Kidney glomerular epithelial cell (primary cell): ENCODE measurements at places on chromosomes 1 and 21.

- DNase-seq: no peak
Measured at GRCh38 chr1:116302281-116302680, 70.8 kb upstream of the ATP1A1 start.

DNA sequence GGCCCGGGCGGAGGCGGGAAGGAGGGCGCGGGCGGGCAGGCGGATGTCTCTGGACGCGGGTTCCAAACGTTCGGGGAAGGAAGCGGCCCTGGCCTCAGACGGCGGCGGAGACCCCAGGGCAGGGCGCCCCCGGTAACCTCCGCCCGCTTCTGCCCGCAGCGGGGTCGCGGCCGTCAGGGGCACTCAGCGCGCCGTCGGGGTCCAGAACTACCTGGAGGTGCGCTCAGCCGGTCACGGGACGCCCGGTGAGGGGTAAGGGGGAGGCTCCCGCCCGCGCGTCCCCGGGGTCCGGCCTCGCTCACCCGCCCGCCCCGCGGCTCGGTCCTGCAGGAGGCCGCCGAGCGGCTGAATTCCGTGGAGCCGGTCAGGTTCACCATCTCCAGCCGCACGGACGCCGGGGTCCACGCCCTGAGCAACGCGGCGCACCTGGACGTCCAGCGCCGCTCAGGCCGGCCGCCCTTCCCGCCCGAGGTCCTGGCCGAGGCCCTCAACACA is 406 bp downstream of the PUSL1 start:
- no peak for DNase-seq

GRCh38 chr1:196594700-196595099 is 13.5 kb downstream of the KCNT2 start:
- DNase-seq: no peak

GRCh38 chr1:217018648-217019047 is 295.4 kb upstream of the ESRRG start:
- no peak for DNase-seq

- peak; percentile 46 for DNase-seq
Measured at GRCh38 chr1:53860967-53861411, 22.9 kb upstream of the NDC1 start.

DNA sequence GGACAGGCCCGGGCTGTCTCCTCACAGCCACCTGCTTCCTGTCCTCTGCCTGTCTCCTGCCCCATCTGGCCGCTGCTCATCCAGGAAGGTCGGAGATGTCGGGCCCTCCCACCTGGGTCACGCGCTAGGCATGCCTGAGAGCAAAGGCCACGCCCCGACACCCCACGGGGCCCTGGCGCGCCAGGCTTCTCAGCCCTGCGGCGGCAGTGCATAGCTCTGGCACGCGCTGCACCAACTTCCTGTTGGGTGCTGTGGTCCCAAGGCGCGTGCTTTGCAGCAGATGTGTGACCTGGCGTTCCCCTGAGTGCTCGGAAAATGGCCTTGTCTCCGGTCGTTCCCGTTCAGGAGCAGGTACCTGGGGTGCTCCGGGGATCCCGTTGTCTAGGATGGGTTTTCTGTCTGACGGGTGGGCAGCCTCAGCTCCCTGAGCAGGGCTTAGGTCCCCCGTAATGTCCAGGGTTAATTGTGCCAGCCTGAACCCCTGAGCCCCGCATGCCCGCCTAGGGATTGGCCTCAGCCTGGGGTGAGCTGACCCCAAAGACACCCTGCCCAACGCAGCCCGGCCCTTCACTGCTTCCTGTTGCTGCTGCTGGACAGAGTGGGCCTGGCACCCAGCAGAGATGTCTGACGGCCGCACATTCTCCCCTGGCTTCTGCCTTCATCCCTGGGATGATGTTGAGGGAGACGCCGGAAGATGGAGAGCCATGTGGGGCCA is 19.4 kb upstream of the KCNAB2 start:
- peak; percentile 1 for DNase-seq

DNA sequence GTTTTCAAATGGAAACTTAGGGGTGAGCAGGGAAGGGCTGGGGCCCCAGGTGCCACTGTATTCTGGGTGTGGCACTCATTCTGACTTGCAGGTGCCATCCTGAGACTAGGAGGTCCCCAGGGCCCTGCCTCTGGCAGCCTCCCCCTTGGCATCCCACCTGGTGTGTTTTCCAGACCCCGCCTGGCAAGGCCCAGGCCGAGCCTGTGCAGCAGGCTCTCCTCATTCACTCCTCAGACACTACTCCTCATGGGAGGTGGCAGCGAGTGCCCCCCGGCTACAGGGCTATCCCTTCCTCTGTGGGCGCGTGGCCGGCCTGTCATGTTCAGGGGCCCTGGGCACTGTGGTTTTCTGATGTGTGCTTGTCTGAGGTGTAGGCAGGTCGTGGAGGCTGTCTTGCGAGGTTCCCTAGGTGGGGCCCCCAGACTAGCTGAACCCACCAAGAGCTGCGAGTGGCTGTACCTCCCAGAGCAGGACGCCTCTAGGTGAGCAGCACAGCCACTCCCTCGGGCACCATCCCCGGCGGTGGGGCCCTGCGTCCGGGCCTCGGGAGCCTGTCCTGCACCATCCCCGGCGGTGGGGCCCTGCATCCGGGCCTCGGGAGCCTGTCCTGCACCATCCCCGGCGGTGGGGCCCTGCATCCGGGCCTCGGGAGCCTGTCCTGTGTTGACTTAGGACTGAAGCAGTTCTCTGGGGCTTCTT is 13.2 kb downstream of the SLX9 start:
- DNase-seq: no peak

DNA sequence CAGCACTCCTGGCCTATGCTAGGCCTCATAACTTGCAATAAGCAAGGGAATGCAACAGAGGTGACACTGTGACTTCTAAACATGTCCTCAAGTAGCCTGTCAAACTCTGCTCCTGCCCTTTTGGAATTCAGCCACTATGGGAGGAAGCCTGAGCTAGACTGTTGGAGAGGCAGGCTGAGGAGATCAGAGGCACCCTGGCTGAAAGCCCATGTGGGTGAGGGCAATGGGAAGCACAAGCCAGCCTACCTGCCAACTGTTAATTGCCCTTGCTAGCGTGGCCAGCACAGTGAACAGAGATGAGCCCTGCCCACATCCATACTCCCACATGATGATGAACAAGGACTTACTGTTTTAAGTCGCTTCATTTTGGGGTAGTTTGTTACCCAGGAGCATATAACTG is 17.7 kb downstream of the GNB1 start:
- DNase-seq: no peak

- no peak for DNase-seq
Measured at GRCh38 chr1:56830052-56830451, 10.8 kb upstream of the FYB2 start.

- no peak for DNase-seq
Measured at GRCh38 chr1:101526813-101527212, 290.0 kb downstream of the S1PR1 start.

DNA sequence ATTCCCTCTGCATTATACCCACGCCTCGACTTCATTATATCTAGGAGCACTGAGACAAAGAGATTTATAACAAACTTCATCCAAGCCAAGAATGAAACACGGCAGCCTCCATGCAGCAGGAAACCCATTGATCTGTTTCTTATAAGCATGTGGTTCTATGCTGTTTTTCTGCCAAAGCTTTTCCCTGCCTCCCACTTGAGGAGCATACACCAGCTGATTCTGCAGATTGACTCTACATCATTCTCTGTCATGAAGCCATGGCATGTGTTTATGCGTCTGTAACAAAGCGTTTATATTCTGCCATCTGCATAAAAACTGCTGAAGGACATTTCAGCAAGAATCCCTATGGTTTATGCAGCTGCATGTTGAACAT is 102.0 kb downstream of the CYYR1 start:
- no peak for DNase-seq

- DNase-seq: no peak
Measured at GRCh38 chr1:205424901-205425600, 3.2 kb upstream of the LEMD1 start.

- no peak for DNase-seq
Measured at GRCh38 chr1:26744075-26744959, 43.4 kb upstream of the PIGV start.

- DNase-seq: no peak
Measured at GRCh38 chr1:167345386-167345733, 124.7 kb downstream of the POU2F1 start.

- no peak for DNase-seq
Measured at GRCh38 chr1:48920851-48921250, 144.2 kb upstream of the BEND5 start.

GRCh38 chr1:114353262-114353661 is 157.7 kb downstream of the TRIM33 start:
- DNase-seq: peak; percentile 25

GRCh38 chr1:232709386-232709785 is 79.5 kb upstream of the SIPA1L2 start:
- DNase-seq: peak; percentile 47

GRCh38 chr1:77473690-77474089 is 191.9 kb downstream of the AK5 start:
- peak; percentile 33 for DNase-seq

DNA sequence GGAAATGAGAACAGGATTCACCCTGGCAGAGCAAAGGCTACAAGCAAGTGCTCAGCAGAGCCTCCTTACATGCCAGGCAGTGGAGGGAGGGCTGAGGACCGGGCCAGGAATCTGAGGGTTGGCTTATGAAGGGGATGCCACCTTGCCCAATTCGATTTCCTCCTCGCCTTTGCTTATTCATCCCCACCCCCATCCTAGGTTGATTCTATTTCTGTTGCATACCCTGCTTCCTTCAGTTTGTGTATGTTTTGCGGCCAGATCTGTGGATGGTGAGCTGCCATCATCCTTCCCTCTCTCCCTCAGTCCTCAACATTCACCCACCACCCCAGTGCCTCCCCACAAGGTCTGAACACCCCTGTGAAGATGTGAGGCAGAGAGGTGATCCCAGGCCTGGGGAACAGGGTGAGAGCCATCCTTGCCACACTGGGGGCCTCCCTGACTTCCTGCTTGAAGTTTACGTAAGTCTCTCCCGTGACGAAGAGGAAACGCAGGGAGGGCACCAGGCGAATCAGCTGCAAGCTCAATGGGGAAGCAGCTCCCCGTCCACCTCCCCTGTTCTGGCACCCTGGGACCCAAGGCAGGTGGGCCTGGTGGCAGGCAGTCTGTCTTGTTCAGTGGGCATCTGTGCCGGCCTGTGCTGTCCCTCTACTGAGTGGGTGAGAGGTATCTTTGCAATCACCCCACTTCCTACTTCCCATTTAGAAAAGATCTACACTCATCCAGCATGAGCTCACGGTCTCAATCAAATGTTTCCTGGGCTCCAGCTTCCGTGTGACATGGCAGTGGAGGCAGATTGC is 50.6 kb upstream of the CNTN2 start:
- no peak for DNase-seq

DNA sequence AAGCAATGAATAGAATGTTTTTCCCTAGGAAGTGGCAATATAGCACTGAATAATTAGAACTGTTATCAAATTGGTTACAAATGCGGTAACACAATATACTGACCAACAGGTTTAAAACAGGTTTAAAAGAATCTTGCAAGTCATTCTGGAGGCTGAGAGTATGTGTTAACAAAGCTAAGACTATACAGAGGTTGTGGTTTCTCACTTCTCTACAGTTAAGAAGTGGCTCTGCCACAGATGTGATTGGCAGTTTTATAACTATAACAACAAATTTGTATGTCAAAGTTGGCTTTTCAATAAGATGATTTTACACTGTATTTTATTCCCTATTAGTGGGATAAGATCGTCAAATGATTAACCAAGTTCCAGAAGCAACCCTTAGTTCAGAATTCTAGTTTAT is 7.1 kb downstream of the ANGEL2 start:
- no peak for DNase-seq

DNA sequence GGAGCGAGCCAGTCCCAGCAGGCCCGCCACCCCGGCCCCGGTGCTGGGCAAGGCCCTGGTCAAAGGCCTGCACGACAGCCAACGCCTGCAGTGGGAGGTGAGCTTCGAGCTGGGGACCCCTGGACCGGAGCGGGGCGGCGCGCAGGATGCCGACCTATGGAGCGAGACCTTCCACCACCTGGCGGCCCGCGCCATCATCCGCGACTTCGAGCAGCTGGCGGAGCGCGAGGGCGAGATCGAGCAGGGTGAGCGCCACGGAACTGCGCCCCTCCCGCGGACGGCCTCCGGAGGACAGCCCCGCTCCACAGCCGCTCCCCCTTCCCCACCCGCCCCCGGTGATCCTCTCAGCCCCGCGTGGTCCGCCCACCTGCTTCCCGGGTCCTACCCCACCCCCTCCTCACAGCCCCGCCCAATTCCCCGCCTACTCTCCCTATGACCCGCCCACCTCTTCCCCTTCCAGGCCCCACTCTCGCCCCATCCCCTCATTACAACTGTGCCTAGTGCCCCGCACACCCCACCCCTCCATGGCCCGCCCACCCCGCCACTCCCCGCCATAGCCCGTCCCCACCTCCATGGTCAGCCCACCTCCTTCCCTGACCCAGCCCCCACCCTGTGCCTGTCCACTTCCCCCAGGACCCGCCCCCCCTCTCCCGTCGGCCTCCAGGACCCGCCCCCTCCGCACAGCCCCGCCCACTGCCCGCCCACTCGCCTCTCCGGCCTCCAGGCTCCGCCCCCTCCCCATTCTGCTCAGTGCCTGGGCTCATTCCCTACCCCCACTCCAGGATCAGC is 52.7 kb downstream of the VWA5B1 start:
- DNase-seq: no peak

GRCh38 chr1:209601809-209602657 is 18.5 kb downstream of the CAMK1G start:
- peak; percentile 61 for DNase-seq

GRCh38 chr1:226575436-226575720 is 26.8 kb downstream of the STUM start:
- no peak for DNase-seq

DNA sequence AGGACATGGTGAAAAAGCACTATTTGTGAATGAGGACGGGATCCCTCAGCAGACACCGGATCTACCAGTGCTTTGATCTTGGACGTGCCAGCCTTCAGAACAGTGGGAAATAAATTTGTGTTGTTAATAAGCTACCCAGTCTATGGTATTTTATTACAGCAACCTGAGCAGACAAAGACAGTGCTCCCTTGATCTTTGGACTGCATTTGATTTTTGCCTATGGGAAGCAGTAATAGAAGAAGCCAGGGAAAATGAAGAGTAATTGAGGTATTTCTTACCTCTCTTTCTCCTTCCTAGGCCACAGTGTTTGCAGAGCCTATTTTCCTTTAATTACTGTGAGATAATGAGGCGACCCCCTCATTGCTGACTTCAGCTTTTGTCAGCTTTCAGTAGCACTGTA is 87.9 kb downstream of the PDE4B start:
- DNase-seq: no peak

DNA sequence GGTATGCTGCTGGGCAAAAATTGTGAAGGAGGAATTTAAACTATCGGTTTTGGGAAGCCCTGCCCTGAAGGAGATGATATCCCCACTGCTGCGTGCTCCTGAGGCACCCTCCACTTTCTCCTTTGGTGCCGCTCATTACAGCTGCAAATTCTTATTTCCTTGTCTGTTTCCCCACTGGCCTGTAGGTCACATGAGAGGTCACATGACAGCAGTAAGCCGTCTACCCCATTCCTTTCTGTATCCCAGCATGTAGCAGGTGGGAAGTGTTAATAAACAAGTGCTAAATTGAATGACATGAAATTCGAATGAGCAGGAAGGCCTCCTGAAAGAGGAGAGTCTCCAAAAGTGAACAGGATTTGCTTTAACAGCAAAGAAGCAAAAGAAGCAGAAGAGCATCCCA is 58.7 kb downstream of the GRIK3 start:
- DNase-seq: no peak

- DNase-seq: no peak
Measured at GRCh38 chr1:190124068-190124467, 353.6 kb downstream of the BRINP3 start.
